ENCODE measurements at places on chromosomes 6 and 20.

- DNase-seq = peak; percentile 94
Observed at GRCh38 chr20:44496976-44497375, 21.3 kb downstream of the TTPAL start.

- DNase-seq = no peak
Observed at GRCh38 chr6:137299681-137300080, 80.5 kb upstream of the IFNGR1 start.

DNA sequence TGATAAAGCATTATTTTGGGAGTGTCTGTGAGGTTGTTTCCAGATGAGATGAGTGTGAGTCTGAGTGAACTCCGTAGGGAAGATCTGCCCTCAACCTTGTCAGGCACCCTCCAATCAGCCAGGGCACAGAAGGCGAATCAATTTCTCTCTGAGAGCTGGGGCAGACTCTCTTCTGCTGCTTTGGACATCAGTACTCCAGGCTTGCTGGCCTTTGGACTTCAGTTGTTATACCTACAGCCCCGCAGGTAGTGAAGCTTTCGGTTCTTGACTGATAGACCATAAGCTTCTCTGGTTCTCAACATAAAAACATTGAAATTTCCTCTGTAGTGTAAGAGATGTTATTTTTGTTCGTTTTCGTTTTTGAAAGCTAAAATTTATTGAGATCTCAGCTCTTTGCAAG, 71.4 kb downstream of the MAFB start:
- DNase-seq = no peak

GRCh38 chr6:3190056-3190455, 32.7 kb upstream of the TUBB2A start:
- DNase-seq = peak; percentile 33

DNA sequence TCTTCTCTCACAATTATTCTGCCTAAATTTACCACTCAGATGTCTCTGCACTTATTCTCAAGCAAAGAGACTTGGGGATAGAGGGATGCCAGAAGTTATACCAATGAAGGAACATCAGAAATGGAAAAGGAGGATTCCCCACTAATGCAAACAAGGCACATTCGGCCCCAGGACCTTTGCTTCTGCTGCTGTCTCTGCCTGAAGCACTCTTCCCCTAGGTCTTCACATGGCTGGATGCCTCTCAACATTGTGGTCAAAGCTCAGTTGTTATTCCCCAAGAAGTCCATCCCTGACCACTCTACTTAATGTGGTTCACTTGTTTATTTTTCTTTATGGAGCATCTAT, 508.7 kb downstream of the DOK5 start:
- DNase-seq = no peak

DNA sequence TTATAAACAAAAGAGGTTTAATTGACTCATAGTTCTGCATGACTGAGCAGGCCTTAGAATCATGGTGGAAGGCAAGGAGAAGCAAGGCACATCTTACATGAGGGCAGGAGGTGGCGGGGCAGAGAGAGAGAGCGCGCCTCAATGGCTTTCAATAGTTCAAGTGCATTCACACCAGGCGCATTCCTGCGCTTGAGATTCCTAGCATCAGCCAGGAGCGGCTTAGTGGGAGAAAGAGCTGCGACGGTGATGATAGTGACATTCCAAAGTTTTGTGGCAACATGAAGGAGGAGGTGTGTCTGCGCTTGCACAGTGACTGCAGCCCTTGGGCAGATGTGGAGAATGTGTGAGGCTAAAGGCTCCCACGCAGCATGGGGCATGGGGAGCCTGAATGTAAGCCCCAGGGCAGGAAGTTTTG, 25.0 kb upstream of the EMILIN3 start:
- peak; percentile 20 for DNase-seq

DNA sequence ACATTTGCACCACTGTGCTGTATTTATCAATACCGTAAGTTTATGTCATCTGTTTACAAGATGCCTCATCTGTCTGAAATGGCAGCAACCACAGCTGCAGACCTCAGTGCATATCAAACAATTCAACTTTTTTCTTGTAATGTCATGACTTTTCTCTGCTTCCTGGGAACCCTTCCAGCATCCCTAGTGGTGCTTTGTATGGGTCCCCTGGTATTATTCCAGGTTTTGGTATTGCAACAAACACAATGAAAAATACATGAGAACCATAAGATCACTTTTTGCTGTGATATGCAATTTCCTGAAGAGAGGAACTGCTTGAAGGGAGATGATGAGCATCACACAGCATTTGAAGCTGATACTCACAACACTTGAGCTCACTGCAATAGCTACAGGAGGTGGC, 12.0 kb upstream of the TXNDC5 start:
- DNase-seq = no peak

DNA sequence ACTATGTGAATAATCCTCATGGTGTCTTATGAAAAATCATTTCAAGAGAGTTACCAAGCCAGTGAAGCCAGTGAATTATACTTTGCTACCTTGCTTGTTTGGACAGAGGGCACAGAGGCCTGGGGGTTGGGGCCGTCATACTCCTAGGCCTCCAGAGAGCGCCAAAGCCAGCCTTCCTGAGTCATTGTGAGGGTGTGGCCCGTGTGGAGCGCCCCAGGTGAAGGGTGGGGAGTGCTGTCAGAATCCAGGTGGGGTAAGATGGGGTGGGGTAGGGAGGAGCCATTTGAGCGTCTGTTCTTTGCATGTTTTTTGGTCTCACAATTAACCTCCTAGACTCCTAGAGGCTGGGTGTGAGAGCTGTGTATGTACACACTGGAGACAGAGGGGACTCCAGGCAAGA, 71.1 kb downstream of the PERP start:
- DNase-seq = no peak

GRCh38 chr6:103578115-103578514, 1281.6 kb downstream of the HACE1 start:
- DNase-seq = no peak

GRCh38 chr6:147831356-147831755, 322.9 kb downstream of the SAMD5 start:
- no peak for DNase-seq

GRCh38 chr6:4287372-4287771, 152.0 kb upstream of the ECI2 start:
- DNase-seq = no peak

DNA sequence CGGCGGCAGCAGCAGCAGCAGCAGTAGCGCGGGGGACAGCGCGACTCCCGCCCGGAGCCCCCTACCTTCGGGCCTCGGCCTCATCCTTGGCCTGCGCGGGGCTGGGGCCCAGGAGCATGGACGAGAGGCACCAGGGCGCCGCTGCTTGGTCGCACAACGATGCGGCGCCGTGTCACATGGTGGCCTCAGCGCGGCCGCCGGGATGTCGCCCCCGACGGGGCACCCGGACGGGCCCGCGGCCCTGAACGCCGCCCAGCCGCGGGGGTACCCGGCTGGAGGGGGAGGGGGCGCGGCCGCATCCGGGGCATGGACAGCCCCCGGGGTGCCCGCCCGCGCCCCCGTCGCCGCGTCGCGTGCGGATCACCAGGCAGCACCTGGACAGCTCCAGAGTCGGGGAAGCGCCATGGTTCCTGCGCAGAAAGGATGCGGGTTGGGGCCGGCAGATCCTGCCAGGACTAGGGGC, 57.1 kb downstream of the CDH22 start:
- no peak for DNase-seq

- DNase-seq = no peak
Observed at GRCh38 chr20:39057911-39058310, 95.8 kb downstream of the DHX35 start.

GRCh38 chr6:105069821-105070445, 109.9 kb downstream of the POPDC3 start:
- no peak for DNase-seq

DNA sequence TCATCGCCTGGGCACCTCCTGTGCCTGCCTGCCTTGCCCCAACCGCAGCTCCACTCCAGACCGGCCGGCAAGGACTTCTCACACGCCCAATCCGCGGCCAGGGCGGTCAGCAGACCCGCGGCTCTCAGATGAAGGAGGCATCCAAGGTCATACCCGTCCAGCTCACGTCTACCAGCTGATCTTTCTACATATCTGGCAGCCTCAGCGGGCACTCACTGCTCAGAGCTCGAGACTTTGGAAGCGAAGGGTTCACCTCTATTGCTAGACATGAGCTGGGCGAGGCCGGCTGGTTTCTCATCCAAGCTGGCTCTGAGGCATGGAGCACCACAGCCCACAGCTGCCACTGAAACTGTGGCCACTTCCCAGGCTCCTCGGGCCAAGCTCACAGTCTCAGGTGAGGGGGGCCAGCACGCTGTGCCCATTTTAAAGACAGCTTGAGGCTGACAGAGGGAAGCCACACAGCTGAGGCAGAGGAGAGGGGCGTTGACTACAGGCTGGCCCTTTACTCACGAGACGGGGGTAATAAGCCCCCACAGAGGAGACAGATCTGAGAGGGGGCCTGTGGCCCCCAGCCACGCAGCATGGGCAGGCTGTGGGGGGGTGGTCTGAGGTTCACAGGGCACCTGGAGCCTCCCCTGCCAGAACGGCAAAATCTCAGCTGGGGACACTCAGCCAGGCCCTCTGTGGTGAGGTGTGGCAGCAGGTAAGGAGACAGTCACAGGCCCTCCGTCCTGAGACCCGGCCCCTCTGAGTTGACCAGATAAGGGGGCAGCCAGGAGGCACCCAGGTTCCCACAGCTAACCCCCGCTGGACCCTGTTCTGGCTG, 2.0 kb downstream of the LAMA5 start:
- peak; percentile 47 for DNase-seq

GRCh38 chr6:17212546-17213371, 68.4 kb upstream of the RBM24 start:
- no peak for DNase-seq

DNA sequence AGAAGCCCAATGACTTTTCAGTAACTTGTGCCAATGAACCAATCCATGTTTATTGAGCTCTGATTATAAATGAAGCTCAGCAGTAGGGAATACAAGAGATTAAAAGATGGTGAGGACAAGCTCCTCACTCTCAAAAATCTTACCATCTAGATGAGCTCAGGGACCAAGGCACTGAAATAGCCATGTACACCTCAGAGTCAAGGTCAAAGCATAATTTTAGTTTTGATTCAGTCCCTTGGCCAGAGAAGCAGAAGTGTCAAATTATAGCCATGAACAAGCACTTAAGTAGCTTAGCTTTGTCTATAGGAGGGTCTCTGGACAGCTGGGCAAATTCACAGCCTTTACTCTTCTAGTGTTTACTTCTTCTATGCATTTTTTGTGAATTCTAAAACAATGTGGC, 131.0 kb upstream of the DTNBP1 start:
- no peak for DNase-seq

- no peak for DNase-seq
Observed at GRCh38 chr20:58480551-58481336, 34.5 kb downstream of the APCDD1L start.

GRCh38 chr6:87944541-87944954, 103.1 kb upstream of the SPACA1 start:
- DNase-seq = peak; percentile 72

- peak; percentile 83 for DNase-seq
Observed at GRCh38 chr6:158020272-158020711, 38.6 kb downstream of the SYNJ2 start.

GRCh38 chr6:163527291-163527690, 112.8 kb downstream of the QKI start:
- DNase-seq = no peak

Measured in kidney tubule cell (primary cell).